ENCODE measurements at places on chromosomes 13 and 19. TPM values are rescaled to one million over a fixed set of nuclear protein-coding genes. Genes with fewer than 3 reads are reported as not detected.

- DNase-seq: no peak
Observed at GRCh38 chr13:76971215-76971614, 20.7 kb upstream of the CLN5 start.

DNA sequence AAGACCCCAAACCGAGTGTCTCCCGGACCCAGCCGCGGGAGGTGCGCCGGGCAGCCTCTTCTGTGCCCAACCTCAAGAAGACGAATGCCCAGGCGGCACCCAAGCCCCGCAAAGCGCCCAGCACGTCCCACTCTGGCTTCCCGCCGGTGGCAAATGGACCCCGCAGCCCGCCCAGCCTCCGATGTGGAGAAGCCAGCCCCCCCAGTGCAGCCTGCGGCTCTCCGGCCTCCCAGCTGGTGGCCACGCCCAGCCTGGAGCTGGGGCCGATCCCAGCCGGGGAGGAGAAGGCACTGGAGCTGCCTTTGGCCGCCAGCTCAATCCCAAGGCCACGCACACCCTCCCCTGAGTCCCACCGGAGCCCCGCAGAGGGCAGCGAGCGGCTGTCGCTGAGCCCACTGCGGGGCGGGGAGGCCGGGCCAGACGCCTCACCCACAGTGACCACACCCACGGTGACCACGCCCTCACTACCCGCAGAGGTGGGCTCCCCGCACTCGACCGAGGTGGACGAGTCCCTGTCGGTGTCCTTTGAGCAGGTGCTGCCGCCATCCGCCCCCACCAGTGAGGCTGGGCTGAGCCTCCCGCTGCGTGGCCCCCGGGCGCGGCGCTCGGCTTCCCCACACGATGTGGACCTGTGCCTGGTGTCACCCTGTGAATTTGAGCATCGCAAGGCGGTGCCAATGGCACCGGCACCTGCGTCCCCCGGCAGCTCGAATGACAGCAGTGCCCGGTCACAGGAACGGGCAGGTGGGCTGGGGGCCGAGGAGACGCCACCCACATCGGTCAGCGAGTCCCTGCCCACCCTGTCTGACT, 7.9 kb downstream of the MAP1S start:
- no peak for DNase-seq

DNA sequence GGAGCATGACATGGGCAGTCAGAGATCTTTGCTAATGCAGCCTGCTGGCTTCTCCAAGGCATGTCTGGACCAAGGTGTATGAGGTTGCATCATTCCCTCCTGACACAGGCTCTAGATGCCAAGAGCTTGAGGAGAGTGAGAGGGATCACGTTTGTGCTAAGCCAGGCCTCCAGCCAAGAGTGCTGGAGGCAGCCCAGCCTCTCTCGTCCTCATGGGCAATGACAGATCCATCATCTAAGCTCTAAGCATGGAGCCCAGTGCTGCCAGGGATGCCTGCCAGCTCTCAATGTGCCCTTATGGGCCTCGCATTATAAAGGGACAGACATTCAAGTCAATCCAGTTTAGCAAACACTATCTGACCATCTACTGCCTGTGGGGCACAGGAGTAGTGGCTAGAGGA, 136.3 kb upstream of the VSTM2B start:
- DNase-seq: no peak

- DNase-seq: no peak
Observed at GRCh38 chr13:111642156-111642767, 321.8 kb downstream of the TEX29 start.

DNA sequence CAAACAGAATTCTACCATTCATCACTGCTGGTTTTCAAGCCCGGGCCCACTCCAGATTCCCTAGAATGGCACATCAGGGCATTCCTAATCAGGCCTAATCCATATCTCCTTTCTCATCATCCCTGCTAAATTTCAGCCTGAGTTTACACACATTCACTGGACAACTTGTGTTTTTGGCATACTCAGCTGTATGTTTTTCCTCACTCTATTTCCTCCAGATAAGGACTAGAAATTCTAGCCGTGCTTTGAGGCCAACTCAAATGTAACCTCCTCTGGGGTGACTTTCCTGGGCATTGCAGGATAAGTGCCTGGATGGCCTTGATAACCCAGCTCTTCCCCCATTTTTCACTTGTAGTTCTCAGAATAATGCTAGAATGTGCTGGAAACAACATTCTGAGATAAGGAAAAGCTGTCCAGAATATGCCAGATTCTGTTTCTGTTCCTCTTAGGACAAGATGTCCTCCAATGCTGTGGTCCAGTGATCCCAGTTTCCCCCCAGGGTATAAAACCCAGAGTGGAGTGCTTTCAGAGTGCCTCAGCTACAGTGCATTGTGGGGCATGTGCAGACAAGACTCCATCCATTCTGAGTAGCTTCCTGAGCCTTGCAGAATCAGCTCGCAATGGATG, 66.9 kb upstream of the CLDN10 start:
- no peak for DNase-seq

- no peak for DNase-seq
Observed at GRCh38 chr13:114256547-114256946, 21.9 kb downstream of the CDC16 start.

DNA sequence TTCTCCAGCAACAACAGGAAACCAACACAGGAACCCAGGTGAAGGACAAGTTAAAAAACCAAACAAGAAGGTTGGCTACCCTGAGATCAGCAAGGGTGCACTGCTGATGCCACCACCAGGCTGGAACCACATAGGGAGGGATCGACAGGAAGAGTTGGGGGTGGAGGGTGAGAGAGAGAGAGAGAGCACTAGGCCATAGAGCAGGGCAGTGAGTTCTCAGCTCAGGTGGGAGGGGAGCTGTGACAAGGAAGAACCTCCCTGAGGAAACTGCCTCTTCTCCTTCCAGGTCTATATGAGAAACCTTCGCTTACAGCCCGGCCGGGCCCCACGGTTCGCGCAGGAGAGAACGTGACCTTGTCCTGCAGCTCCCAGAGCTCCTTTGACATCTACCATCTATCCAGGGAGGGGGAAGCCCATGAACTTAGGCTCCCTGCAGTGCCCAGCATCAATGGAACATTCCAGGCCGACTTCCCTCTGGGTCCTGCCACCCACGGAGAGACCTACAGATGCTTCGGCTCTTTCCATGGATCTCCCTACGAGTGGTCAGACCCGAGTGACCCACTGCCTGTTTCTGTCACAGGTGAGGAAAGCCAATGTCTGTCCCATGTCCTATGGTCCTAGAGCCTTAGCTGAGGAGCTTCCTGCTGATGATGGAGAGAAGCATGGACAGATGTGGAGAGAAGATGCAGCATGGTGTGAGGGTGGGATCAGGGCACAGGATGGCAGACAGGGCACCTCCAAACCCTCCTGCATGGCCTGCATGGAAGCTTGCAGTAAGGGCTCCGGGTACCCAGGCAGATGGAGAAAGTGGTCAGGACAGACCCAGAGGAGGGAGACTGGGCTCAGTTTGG, 2.5 kb downstream of the KIR2DL4 start:
- DNase-seq: no peak

GRCh38 chr13:94177041-94177440, 302.4 kb downstream of the DCT start:
- no peak for DNase-seq

GRCh38 chr13:66895780-66896179, 334.4 kb downstream of the PCDH9 start:
- no peak for DNase-seq

Gene KCNN1
- 0.14 TPM for total RNA-seq

Gene VSTM2B
- total RNA-seq: not detected

Gene FFAR3
- total RNA-seq: not detected

All from A172 (cell line).